ENCODE measurements at places on chromosomes 16 and 17.
A peak's percentile ranks its signal among the peaks of the same experiment; 100 is the strongest.

DNA sequence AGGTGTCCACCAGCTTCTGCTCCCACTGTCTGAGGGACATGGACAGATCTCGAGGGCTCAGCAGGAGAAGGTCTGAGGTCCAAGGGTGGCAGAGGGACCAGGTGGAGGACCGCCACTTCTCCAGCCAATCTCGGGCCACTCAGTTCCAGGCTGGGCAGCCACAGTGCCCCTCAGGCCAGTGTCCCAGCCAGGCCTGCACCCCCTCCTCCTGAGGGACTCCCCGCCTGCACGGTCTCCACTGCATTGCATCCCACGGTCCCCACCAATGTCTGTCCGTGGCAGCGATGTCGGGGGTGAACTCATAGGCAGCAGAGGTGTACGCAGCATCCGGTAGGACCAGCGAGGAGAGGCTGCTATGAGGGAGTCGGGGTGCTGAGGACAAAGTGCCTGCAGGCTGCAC lies 64.2 kb upstream of the DOC2B start:
- no peak for DNase-seq

GRCh38 chr17:42187833-42188232 lies 2.6 kb upstream of the HCRT start:
- DNase-seq: no peak

GRCh38 chr17:17810084-17810894 lies 26.5 kb downstream of the SREBF1 start:
- DNase-seq: no peak

DNA sequence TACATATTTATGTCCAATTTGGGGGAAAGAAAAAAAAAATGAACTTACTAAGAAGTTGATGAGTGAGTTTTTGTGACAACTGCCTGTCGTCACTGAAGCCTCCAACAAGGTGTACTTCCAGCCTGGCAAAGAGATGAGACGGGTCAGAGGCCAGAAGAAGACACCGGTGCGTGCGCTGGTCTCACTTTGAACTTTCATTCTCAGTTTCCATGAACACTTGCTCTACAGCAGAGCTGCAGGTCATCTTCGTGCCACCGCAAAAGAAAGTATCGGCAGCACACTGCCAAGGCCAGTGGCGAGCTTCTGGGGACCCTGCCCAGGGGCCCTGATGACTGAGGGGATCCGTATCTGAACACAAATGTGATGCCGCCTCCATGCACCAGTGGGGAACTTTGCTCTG lies 11.6 kb downstream of the NTAN1 start:
- no peak for DNase-seq

GRCh38 chr16:77991701-77992100 lies 30.6 kb upstream of the CLEC3A start:
- peak; percentile 46 for DNase-seq

DNA sequence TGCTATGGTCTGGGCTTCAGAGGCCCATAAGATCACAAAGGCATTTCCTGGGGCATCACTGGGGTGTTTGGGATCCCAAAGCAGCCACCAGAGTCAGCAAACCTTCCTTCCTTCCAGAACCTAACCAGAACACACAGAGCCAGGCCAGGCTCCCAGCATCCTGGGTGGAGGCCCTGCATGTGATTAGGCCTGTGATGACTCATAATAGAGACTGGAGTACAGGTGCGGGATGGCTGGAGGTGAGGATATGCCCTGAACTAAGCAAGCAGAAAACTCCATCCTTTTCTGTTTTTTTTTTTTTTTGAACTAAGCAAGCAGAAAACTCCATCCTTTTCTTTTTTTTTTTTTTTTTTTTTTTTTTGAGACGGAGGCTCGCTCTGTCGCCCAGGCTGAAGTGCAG lies 17.7 kb upstream of the GFOD2 start:
- DNase-seq: no peak

GRCh38 chr17:78184868-78185267 lies 2.0 kb downstream of the TK1 start:
- no peak for DNase-seq

DNA sequence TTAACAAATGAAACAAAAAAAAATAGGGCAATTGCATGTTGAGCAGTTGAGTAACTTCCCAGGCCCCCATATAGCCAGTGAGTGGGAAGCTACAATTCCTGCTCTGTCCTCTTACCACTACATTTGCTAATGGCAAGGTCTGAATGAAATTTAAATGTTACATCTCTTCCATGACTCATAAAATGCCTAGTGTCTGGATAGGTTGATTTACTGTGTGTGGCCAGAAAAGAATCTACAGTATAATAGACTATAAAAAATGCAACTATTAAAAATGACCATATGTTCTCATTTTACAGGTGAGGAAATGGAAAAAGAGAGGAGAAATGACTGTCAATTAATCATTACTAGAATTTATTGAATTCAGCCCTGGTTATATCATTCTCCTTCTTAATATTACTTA lies 1199.3 kb downstream of the CDH11 start:
- DNase-seq: no peak

- no peak for DNase-seq
Measured at GRCh38 chr16:54510685-54511221, 224.2 kb upstream of the IRX3 start.

DNA sequence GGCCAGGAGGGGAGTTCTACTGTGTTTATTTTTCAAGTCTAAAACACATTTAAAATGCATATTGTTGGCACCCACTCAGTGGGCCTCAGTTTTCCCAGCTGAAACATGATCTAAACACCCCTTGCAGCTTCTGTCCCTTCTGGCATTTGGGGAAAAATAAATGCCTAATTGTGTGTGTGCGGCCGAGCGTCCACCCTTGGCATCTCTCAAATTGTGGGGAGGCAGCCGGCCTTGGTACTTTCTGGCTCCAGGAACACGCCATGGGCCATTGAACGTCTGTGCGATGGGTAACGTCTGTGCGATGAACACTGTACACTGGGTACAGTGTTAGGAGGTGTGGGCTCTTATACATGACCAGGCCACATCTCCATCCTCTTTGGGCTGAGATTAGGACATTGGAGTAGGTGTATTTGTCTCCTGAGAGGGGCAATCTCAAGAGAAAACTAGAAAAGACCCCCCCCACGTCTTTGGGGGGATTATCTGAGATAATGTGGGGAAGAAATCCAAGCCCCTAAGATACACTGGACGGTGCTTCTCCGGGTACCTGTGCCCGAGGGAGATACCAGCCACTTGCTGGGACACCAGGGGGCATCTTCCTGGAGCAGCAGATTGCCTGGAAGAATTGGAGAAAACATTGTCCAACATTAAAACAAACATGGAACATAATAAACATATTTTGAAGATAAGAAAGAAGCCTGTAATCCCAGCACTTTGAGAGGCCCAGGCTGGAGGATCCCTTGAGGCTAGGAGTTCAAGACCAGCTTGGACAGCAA lies 54.9 kb downstream of the RAB11FIP4 start:
- no peak for DNase-seq

GRCh38 chr16:89531821-89532526 lies 23.8 kb downstream of the SPG7 start:
- no peak for DNase-seq

DNA sequence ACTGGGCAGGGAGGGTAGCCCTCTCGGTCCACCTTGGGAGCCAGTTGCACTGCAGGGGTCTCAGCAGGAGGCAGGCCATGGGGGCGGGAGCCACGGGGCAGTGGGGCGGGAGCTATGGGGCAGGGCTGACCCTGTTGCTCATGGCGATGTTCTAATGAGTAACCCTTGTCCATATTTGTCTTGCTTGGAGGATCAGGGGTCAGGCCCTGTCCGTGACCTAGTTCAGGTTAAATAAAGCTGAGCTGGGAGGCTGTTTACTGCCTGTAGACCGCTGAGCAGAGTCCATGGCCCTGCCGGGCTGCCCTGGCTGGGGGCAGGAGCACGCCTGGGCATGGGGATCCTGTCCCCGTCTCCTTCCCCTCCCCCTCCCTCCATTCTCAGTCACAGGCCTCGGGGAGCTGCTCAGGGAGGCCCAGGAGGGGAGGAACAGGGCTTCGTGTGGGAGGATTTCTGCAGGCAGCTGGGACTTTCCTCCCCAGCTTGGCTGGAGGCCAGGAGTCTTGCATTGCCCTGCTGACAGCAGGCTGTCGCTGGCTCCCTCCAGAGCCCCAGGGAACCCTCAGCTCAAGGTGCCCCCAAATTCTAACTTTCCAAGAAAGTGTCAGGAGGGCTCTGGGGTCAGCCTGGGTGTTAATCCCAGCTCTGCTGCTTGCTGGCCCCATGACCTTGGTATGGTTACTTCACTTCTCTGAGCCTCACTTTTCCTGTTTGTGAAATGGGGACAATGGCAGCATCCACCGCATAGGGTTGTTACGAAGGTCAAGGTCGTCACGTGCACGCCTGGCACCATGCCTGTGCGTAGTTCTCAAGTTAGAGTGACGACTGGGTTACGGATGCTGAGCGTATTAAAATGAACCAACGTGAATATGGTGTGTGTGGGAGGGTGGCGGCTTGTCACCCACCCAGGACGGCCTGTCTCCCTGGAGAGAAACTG lies 6.1 kb upstream of the SERPINF2 start:
- DNase-seq: no peak

GRCh38 chr16:30186782-30187555 lies 3.6 kb downstream of the CORO1A start:
- no peak for DNase-seq

DNA sequence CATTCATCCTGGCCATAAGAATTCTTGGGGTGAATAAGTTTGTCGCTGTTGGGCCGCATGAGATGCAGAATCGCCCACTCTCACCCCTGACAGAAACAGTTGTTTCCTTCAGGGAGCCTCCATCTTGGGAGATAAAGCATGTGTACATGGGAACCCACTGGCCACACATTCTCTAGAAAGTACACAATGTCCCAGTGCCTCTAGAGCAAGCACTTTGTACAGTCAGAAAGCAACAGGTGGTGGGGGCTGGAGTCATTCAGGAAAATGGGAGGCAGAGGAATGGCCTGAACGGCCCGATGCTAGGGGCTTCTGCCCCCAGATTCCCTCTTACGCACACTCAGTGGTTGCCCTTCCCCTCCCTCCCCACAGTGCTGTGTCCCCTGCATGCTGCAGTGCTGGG lies 16.1 kb downstream of the ACE start:
- no peak for DNase-seq

GRCh38 chr16:23595951-23596720 lies at the start of gene NDUFAB1:
Gene NDUFAB1, minus strand, starts transcription at chr16:23596316. Its CDS starts 26 bp downstream, at chr16:23596290.
- peak; percentile 76 for DNase-seq

DNA sequence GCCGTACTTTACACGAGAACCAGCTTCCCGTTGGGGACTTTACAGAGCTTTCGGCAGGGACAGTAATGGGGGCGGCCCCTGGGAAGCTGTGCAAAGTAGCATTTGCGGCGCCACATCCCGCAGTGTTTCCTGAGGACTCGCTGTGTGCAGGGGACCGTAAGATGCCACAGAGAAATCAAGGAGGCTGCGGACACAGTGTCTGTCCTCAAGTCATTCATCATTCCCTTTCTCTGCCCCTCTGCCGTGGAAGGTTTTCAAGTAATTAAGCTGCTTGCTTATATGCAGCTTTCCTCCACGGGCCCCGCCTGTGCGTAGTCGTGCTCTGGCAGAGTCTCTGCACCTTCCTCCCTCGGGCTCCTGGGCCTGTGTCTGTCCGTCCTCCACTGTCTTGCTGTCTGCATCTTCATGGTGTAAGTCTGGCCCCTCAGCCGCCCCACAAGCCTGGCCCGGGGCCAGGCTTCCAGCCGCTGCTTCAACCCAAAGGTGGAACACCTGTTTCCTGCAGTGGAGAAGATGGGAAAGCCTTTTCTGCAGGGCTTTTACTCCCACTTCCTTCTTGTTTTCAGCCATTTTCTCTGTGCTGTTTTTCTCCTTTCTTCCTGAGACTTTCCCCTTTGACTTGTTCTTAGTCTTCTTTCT lies 216.9 kb upstream of the CHMP6 start:
- DNase-seq: peak; percentile 36

DNA sequence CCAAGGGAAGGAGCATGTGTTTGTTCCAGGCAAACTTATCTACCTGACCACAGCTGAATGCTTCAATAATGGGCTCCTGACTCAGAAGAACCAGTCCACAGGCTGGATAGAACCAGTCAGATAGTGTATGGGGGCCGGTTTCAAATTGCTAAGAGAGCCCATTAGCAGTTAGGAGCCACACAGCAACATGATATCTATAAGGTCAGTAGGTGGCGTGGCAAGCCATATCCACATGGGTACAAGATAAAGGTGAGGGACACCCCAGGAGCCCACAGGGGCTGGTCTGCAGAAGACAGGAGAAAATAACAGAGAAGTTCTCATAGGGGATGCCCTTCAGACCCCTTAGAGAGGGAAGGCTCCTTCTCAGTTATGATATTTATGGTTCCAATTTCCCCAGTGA lies 31.6 kb upstream of the CDRT15 start:
- DNase-seq: no peak

GRCh38 chr16:6160303-6160702 lies 1062.7 kb upstream of the EEF2KMT start:
- no peak for DNase-seq

- no peak for DNase-seq
Measured at GRCh38 chr16:58428621-58429542, 36.6 kb downstream of the GINS3 start.

GRCh38 chr16:72983728-72984350 lies 64.1 kb downstream of the ZFHX3 start:
- DNase-seq: no peak

DNA sequence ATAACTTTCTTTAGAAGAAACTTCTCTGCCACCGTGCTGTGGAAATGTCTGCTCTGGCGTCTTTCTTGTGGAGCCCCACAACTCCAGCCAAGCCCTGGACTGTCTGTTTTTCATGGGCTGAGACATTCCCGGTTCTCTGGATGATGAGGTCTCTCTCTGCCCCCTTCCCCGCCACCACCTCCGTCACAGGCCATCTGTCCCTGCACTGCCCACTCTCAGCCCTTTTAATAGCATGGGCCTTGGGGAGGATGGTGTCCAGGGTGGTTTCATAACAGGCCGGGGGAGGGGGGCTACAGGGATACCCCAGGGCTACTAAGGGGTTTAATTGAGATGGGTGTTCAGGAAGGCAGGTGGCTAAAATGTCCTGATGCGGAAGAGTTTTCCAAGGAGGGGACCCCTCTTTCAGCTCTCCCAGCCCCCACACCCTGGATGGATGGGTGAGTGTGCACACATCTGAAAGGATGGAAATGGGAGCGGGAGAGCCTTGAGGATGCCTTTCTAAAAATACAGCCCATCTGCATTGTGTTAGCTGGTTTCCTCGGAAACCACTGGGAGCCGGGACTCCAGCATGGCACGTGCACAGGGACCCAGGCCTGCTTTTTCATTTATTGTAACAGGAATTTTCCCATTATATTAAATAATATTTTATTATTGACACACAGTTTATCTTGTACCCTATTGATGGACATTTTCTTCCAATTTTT lies 14.6 kb upstream of the NDRG4 start:
- DNase-seq: no peak

DNA sequence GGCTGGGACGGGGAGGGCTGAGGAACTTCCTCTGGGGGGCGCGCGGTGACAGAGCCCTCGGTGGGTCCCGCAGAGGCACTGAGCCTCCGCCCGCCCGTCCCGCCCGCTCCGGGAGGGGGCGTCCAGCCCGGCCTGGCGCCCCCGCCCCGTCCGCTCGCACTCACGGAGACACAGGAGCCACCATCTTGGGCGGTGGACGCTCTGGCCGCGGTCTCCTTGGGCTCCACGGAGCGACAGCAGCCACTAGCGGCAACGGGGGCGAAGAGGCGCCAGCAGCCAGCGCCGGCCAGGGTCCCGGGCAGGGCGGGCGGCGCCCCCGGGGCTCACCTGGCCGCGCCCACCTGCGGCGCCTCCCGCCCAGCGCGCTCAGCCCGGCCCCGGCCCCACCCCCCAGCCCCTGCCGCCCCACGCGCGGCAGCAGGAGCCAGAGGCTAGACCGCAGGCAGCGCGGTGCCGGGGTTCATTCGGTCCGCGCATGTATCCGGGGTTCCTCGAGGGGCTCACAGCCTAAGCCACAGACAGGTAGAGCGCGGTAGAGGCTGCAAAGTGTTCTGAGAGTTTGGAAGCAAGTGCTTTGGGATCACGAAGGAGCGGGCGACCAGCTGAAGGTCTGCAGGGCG lies at the start of gene C17orf113:
TSS of gene C17orf113 (minus strand) at position 209 of the 620 bp plus-strand sequence. CDS start 7,225 bp downstream, outside the sequence.
- DNase-seq: no peak
